Testis (tissue), 5 donors: ENCODE measurements at places on chromosomes 11 and 22. TPM values are rescaled to one million over a fixed set of nuclear protein-coding genes. Genes with fewer than 3 reads are reported as not detected.

The SART1 gene
- 81.1 TPM for total RNA-seq

The SCN3B gene
- total RNA-seq, result 5.1 TPM

DNA sequence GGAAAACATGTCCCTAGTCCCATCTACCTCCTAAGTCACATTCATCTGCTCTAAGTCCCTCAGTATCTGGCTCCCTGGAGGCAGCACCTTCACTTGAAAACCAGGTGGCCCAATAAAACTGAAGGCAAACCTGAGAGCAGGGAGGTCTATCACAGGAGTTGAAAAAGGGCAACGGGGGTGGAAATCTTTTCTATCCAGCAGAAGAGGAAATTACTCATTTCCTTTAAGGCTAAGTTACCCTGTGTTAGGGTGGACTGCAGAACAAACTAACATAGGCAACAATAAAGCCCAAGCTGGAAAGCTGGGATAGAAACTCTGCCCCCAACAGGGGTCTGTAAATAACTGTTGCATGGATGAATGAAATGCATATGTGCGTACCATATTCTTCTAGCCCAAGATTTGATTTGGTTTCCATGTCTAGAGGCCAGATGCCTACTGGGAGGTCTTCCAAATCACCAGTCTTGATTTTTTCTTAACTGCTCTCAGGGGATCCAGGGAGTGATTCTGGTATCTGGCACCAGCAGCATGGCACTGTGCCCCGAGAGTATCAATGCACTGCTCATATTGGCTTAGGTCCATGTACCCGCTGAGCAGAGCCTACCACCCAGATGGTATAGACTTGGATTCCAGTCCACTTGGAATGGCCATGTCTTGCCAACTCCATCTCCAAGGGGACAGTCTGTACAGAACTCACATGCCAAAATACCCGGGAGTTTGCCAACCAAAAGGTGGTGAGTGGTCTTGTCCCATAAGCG, 350.0 kb upstream of the NCAM1 start:
- no peak for DNase-seq

- no peak for DNase-seq
Measured at GRCh38 chr22:17403906-17404305, 34.6 kb downstream of the CECR2 start.
